ENCODE measurements at places on chromosomes 1 and 21.

- DNase-seq: no peak
Observed at GRCh38 chr1:109946511-109946910, 35.9 kb downstream of the CSF1 start.

- DNase-seq: no peak
Observed at GRCh38 chr1:15452866-15453571, 3.5 kb upstream of the CELA2A start.

DNA sequence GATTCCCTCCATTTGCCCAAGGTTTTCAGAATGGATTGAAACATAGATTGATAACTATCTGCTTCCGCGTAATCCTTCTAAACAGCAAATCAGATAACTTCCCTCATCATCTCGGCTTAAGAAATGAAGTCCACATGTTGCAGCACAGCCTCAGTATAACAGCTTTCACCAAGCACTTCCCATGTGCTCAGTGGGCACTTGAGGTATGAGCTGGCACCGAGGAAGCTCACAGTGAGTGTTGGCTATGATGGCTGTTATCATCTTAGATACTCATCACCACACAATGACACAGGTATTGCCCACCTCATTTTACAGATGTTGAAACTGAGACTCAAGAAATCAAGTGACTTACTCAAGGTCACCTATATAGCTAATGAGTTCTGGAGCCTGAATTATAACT lies 43.2 kb downstream of the RCSD1 start:
- DNase-seq: no peak

- peak; percentile 8 for DNase-seq
Observed at GRCh38 chr1:81679942-81680341, 120.8 kb upstream of the ADGRL2 start.

- peak; percentile 75 for DNase-seq
Observed at GRCh38 chr1:218369688-218370511, 24.8 kb downstream of the TGFB2 start.

DNA sequence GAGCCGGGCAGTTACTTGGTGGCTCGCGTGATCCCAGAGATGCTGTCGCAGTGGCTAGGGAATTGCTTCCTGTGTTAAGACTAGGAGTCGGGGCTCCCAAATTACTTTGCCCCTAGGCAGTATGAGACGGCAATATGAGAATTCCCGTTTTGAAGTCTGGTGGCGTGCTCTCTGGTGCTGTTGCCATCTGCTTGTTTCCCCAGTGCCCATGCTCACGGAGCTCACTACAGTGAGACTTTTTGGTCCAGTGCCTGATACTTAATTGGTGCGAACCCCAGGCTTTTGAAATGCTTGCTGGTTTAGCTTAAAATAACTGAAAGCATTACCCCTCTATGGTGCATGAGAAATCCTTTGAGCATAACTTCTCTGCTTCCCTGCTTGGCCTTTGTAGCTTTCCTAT lies 22.3 kb downstream of the AGT start:
- no peak for DNase-seq

DNA sequence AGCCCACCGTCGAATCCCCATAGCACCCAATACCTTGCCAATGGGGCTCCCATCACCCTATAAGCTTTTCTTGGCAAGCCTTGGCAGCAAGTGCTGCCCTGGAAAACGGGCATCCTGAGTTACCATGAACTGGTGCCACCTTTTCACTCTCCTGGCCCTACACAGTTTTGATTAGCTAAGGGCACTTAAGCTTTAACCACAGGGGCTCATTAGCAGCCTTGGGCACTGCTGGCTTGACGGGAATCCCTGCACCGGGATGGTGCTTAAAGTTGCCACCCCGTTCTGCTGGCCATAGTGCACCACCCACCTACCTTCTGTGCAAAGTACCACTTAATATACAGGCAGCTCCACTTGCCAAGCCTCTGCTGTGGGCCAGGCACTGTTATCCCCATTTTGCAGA lies 13.7 kb downstream of the PARS2 start:
- no peak for DNase-seq
